ENCODE measurements at places on chromosomes 2 and 18. TPM values are rescaled to one million over a fixed set of nuclear protein-coding genes. Genes with fewer than 3 reads are reported as not detected.

Gene SLC14A1
- not detected for total RNA-seq

Gene PAX3
- total RNA-seq = not detected

Gene DPYSL5
- 9.2 TPM for total RNA-seq

Gene HAAO
- total RNA-seq = 8.4 TPM

Gene PLCD4
- total RNA-seq = 0.28 TPM

Gene ST8SIA5
- 2.8 TPM for total RNA-seq

Gene NAT8
- total RNA-seq = not detected

Gene FAP
- not detected for total RNA-seq

Gene TUBA3E
- 0.18 TPM for total RNA-seq

Gene PKDCC
- total RNA-seq = 27.3 TPM

Gene EIPR1
- total RNA-seq = 25.0 TPM

Gene VWA3B
- total RNA-seq = not detected

Gene C2orf78
- total RNA-seq = 0.37 TPM

Gene LAMA1
- 60.7 TPM for total RNA-seq

Gene SCG2
- 0.07 TPM for total RNA-seq

Gene SKA1
- total RNA-seq = 15.7 TPM

Gene FHL2
- total RNA-seq = 22.1 TPM

Gene DOK6
- 4.1 TPM for total RNA-seq

Gene PIAS2
- 50.7 TPM for total RNA-seq

Gene ERICH2
- 1.6 TPM for total RNA-seq

Gene CBLN2
- total RNA-seq = not detected

Gene SPHKAP
- not detected for total RNA-seq

Gene RFX8
- 0.21 TPM for total RNA-seq

Gene TMEM200C
- total RNA-seq = 6.6 TPM

Gene LHCGR
- total RNA-seq = 0.31 TPM

Gene DTNB
- 39.9 TPM for total RNA-seq

Gene DCTN1
- 168 TPM for total RNA-seq

Gene ERCC3
- total RNA-seq = 43.8 TPM

Gene MPP4
- total RNA-seq = not detected

Gene CTAGE1
- total RNA-seq = not detected

Gene SIX3
- 6.6 TPM for total RNA-seq

Gene IL1B
- not detected for total RNA-seq

Gene MOCOS
- total RNA-seq = 5.3 TPM

Gene RTP5
- not detected for total RNA-seq

Gene DYNAP
- total RNA-seq = 0.46 TPM

Gene ATP6V1C2
- 1.2 TPM for total RNA-seq

Gene SLC38A11
- total RNA-seq = not detected

Gene SESTD1
- total RNA-seq = 37.9 TPM

Gene TTR
- 1.0 TPM for total RNA-seq

Gene SERPINB3
- total RNA-seq = 0.11 TPM

Gene MBD5
- total RNA-seq = 31.4 TPM

Gene CCNT2
- total RNA-seq = 38.1 TPM

Gene SPC25
- 28.6 TPM for total RNA-seq

Gene DGUOK
- 105 TPM for total RNA-seq

Gene VWC2L
- not detected for total RNA-seq

Gene TCF7L1
- total RNA-seq = 108 TPM

Gene AGXT
- 0.16 TPM for total RNA-seq

Gene ERFE
- 6.3 TPM for total RNA-seq

Gene TMEM169
- 1.8 TPM for total RNA-seq

Gene FRZB
- total RNA-seq = 1.5 TPM

Gene FLACC1
- 0.17 TPM for total RNA-seq
